Stimulated activated CD8-positive, alpha-beta memory T cell treated with anti-CD3 and anti-CD28 coated beads, Interleukin-4, amount 100 ng/mL, for 1 hour (primary cell): ENCODE measurements at places on chromosomes 1 and 21.

- DNase-seq: no peak
Measured at GRCh38 chr1:225954753-225955152, 13.7 kb upstream of the LEFTY2 start.

DNA sequence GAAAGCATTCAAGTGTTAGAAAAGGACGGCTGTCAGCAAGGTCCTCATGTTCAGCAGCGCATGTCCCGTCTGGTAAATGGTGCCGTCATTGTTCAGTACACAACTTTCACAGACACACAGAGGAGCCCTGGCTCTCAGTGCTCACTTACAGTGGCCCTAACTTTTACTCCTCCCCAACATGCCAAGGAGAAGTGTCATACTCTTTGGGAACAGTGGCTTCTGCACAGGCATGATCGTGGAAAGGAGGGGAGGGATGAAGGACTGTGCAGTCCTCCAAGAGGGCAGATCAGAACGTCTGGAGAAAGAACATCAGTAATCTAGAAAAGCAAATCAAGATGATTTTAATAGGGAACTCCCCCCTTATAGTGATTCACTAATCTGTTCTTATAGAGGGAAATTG is 3.8 kb upstream of the GRHL3 start:
- DNase-seq: no peak

GRCh38 chr21:35561116-35561515 is 499.2 kb downstream of the SETD4 start:
- no peak for DNase-seq

DNA sequence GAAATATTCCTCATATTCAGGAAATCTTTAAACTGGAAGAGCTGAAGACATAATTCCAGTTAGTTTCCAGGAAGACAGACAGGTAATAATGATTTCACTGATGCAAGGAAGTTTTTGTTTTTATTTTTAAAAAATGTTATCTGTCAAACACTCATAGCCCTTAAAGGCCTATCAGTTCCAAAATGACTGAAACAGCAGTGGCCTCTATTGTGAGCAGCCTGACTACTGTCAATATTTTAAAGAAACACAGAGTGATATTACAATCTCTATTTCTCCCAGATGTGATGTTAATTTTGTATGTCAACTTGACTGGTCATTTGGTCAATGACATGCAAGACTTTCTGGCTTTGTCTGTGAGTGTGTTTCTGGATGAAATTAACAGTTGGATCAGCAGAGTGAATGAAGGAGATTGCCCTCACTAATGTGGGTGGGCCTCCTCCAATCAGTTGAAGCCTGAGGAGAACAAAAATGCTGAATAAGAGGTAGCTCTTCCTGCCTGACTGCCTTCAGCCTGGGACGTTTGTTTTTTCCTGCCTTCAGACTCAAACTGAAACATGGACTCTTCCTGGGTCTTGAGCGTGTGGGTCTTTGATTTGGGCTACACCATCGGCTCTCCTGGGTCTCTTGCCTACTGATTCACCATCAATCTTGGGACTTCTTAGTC is 31.3 kb upstream of the SLC30A10 start:
- no peak for DNase-seq

GRCh38 chr1:32071758-32072621 is 749 bp upstream of the TMEM39B start:
- no peak for DNase-seq

DNA sequence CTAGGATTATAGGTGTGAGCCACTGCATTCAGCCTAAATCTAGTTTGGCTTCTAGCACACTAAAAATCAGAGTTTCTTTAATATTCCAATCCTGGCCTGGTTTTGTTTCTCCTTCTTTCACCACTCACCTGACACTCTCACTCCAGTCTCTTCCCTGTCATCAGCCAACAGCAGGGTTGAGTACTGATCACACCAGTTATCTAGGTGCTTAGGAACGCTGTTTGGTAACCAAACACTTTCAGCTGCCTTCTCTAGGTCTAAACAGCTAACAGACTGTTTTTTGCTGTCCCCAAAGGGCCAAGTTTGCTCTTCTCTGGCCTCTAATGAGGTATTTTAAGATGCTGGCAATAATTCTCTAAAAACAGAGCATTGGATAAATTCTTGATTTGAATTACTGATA is 17.7 kb upstream of the FRRS1 start:
- DNase-seq: no peak

- DNase-seq: no peak
Measured at GRCh38 chr21:44461005-44461404, 5.7 kb downstream of the LRRC3 start.

DNA sequence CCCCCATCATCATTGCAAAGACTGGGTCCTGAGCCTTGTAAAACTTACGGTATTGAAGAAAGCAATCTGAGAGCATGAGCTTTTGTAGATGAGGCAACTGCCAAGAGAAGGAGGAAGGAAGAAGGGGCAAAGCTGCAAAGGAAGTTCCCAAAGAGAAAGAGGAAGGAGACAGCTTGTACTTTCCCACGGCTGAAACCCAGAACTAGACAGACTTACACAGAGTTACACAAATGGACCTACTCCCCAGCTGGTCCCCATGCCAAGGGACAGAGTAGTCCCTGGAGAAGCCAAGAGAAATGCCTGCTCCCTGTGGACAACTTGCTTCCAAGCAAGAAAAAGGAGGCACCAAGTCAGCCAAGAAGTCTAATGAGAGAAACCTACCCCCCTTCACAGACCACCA is 22.6 kb downstream of the SLC5A9 start:
- no peak for DNase-seq

DNA sequence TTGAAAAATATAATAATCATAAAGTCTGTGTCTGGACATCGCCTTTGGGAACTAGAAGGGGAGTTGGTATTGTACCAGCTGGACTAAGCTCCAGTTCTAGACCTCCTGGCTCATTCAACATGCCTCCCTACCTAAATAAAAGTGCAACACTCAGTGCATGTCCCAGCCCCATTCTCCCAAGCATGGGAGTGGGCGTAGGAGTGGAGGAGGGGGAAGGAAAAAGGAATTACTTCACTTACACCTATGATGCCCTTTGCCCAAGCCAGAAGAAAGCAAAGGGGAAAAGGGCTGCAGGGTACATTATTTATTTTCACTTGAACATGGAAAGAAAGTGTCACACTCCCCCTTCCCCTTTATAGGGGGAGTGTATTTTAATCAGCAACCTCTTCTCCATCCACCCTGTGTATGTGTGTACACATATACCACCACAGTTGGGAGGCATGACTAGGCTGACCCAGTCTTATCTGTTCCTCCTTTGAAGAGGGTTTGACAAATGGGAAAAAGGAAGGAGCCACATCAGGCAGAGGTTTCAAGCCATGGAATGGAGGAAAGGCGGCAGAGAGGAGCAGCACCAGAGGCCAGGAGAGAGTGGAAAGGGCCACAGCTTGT is 3.2 kb downstream of the NIT1 start:
- DNase-seq: no peak

DNA sequence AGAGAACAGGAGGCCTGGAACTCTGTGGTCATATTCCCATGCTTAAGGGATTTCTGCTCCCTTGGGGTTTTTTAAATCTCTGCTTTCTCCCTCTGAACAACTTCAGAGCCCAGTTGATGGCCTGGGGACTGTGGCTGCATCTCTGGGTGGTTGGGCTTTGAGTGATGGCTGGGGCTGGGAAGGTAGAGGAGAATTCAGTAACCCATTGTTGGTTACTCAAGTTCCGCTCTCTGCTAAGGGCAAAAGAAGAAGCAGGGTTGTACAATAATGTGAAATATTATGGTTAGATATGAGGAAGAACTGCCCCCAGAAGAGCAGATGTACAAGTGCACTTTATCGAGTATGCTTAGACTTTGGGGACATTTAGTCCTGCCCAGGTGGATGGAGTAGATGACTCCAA is 72.1 kb upstream of the CNTN2 start:
- DNase-seq: no peak

GRCh38 chr1:42000766-42001165 is 82.0 kb upstream of the HIVEP3 start:
- no peak for DNase-seq

DNA sequence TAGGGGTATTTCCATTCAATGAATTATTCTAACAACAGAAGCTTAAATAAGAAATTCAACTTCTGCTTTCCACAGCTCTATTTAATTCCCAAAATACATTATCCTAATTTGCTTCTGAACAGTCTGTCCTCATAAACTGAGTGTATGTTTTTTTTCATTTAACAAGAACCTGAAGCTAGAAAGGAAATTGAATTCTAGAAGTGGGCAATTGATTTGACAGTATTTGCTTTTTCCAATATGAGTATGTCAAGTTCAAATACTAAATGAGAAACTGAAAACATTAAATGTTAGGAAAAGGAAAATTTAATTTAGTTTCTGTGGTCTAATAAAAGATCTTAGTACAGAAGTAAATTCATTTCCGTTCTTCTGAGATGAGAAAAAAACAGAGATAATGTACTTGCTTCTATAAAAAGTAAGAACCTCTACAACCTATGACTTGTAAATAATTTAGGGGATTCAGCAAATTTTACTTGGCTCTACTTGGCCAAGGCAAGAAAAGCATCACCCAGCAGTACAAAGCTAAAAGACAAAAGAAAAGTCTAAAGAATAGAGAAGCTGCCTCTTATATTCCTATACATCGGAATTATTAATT is 31.1 kb downstream of the RAB3GAP2 start:
- DNase-seq: no peak

DNA sequence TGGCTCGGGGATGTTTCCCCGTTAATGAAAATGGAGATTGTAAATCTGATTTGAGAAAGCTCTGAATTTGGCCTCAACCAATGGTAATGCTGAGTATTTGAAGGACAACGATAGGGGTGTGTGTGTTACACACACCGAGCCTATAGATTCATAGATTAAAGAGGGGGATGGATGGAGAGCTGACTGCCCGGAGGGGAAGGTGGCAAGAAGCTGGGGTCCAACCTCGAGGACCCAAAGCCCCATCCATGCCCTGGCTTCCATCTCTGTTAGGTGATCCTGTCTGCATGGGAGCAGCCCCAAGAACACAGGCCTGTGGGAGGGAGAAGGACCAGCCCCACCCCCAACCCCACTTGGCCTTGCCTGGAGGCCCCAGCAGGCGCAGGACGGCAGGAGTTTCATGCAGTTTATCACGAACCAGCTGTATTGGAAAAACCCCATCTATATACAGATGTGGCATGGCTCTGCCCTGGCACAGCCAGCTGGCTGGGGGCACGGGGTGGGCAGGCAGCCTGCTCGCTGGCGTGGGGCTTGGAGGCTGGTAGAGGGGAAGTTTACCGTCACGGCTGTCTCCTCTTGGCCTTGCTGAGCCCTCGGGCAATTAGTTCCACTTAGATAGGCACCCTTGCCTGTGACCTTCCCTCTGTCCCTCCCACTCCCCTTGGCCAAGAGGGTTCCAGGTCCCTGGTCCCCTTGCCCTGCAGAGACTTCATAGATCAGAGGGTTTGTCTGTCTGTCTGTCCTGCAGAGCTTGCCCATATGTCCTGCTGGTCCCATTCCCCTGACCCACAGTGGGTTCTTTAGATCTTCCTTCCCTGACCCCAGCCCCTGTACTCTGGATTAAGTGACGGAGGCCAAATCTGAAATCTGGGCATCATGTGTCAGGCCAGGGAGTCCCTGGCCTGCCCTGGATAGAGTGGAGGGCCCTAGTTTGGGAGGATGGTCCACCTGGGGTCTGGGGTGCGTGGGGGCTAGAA is 3.0 kb downstream of the HSPB7 start:
- DNase-seq: no peak

DNA sequence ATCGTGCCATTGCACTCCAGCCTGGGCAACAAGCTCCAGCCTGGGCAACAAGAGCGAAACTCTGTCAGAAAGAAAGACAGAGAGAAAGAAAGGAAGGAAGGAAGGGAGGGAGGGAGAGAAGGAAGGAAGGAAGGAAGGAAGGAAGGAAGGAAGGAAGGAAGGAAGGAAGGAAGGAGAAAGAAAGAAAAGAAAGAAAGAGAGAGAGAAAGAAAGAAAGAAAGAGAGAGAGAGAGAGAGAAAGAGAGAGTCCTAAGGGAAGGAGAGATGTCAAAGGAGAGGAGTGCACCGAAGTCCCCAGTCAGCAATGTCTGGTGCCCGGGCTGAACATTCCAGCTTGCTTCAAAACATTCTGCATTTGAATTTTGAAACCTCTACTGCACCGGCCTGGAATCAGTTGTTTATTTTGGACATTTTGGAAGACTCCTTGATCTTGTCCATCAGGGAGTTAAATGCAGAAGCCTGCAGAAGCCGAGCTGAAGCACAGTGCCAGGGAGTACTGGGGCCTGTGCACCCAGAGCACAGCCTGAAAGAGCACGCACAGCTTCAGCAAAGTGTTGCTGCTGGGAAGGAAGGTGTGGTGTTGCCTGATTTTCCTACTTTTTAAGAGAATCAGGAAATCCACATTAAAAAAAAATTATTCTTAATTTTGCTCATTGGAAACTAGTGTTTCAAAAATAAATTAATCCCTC is 3.7 kb upstream of the IGSF3 start:
- DNase-seq: no peak

GRCh38 chr1:65176591-65176990 is 28.6 kb downstream of the AK4 start:
- DNase-seq: no peak

GRCh38 chr1:215682232-215682631 is 115.1 kb downstream of the KCTD3 start:
- DNase-seq: no peak

GRCh38 chr1:45722809-45723208 is 27.6 kb downstream of the IPP start:
- no peak for DNase-seq

- DNase-seq: no peak
Measured at GRCh38 chr1:241800640-241801039, 47.4 kb upstream of the EXO1 start.

GRCh38 chr1:97996880-97997279 is 76.0 kb upstream of the DPYD start:
- no peak for DNase-seq

- DNase-seq: no peak
Measured at GRCh38 chr1:89911191-89911991, 83.5 kb upstream of the ZNF326 start.

DNA sequence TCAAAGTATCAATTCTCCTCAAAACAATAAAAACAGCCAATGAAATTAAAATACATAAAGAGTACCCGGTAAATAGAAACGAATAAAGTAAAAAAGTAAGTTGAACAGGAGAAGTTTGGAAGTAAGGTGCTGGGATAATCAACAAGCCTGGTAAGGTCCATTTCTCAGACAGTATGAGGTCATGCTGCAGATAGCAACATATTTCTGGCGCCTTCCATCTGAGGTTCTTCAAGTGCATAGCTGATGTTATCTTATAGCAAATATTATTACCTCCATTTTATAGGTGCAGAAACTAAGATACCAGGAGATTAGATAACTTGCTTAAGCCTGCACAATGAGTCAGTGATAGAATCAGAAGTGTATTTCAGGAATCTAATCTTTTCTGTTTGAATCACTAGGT is 23.7 kb upstream of the CEP350 start:
- no peak for DNase-seq

GRCh38 chr1:241310451-241310850 is 46.6 kb downstream of the RGS7 start:
- DNase-seq: no peak

DNA sequence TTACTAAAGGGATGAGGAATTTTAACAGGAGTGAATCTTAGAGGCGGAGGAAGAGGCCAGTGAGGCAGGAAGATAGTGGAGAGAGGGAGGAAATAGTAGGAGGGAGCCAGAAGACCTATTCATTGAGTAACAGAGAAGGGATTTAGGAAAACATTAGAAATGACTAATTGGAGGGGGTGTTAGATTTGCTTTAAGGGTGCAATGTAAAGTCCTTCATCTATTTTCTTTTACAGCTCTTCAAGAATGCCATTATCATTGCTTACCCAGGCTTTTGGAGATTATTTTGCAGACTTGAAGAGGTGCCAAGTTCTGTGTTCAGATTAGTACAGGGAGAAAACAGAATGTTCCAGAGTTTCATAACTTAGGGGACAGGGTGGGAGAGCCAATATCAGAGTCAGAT is 33.8 kb downstream of the OR10J1 start:
- no peak for DNase-seq

GRCh38 chr1:18398791-18399530 is 81.8 kb upstream of the KLHDC7A start:
- no peak for DNase-seq
